ENCODE measurements at places on chromosomes 3 and 15.

- DNase-seq = no peak
- no peaks in the 10 kb centered on the region for H3K4me1 ChIP-seq
- no peaks in the 10 kb centered on the region for H3K27me3 ChIP-seq
Measured at GRCh38 chr3:123843668-123844067, 40.5 kb downstream of the MYLK start.

DNA sequence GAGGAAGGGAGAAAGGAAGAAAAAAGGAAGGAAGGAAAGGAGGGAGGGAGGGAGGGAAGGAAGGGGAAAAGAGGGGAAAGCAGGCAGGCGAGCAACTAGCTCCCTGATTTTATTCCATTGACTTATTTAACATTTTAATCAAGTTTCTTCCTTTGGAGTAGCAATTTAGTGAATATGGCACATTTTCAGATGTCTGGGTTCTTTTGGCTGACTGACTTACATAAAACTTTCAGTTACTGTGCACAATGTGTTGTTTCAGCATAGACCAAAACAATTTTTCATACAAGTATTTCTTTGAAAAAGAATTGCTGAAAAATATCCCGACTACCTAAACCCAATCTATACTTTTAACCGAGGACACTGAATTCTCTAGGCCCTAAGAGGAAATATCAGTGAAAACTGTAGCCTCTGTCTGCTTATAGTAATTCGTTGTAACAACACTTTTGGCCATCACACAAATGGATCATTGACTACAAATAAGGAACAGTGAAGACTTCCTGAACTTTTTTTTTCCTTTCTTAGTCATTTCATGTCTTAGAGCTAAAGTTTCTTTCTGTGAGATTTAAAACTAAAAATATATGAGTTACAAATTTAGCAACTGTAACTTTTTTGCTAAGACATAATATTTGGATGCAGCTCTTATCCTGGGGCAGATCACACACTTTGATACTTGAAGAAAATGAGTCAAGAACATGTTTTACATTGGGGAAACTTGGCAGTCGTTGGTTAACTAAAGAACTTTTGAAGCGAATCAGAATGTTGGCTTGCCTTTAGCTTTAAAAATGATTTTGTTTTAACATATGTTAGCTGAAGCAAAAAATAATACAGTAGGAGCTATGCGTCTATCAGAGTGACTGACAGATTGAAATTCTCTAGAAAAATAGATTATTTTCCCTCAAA lies 79.6 kb downstream of the SOX2 start:
- DNase-seq = no peak
- no peak overlapping the region for H3K4me3 ChIP-seq

DNA sequence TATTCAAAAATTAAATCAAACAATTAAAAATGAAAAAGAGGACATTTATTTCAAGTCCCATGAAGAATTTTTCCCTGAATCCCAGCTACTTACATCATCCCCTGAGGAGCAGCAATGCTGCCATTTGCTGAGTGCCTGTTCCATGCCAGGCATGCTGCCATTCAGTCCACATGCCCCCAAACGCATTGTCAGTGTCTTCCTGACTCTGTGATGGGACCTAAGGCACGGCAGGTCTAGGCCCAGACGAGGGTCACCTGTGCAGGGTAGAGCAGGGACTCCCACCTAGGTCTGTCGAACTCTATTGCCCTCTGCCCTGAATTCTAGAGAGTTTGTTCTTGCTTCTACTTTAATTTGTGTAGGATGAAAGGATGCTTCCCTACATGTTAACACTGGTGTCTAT lies 7.0 kb downstream of the PSTPIP1 start:
- no peaks in the 10 kb centered on the region for H3K36me3 ChIP-seq
- H3K4me1 ChIP-seq = peaks cover 92% of the 10 kb centered on the region

GRCh38 chr15:37885651-37886050 lies 48.8 kb upstream of the TMCO5A start:
- H3K27ac ChIP-seq = no peak overlapping the region
- H3K36me3 ChIP-seq = no peaks in the 10 kb centered on the region
- DNase-seq = no peak
- H3K27me3 ChIP-seq = no peaks in the 10 kb centered on the region
- H3K4me3 ChIP-seq = no peak overlapping the region
- H3K4me1 ChIP-seq = no peaks in the 10 kb centered on the region

DNA sequence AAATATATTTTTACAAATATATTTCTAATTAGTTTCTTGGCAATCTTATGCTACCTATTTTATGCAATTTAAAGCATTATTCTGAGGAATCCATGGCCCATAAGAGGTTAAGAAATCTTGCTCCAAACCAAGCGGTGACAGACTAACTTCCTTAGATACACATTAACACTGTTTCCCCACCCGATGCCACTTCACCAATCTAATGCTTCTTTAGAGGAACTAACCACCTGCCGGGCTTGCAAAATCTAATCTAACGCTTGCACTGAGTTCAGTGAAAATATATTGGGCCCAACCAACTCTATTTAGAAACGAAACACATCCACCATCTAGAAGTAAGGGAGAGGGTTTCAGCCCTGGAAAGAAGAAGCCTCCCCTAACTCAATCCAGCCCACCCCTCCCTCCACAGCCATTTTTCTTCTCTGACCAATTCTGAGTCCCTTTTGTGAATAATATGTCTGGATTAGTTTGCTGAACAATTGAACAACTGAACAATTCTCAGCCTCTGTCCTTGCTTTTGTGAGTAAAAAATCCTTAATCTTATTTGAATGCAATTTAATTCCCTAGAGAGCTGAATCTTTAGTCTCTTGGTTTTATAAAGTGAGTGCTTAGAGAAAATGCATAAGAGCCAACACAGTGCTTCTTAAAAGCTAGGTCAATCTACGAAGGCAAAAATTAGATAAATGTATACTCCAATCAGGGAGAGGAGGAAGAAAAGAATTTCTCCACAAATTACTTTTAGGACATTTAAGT lies 150.4 kb upstream of the ADAMTS9 start:
- H3K27me3 ChIP-seq = no peaks in the 10 kb centered on the region
- DNase-seq = no peak
- no peaks in the 10 kb centered on the region for H3K36me3 ChIP-seq

DNA sequence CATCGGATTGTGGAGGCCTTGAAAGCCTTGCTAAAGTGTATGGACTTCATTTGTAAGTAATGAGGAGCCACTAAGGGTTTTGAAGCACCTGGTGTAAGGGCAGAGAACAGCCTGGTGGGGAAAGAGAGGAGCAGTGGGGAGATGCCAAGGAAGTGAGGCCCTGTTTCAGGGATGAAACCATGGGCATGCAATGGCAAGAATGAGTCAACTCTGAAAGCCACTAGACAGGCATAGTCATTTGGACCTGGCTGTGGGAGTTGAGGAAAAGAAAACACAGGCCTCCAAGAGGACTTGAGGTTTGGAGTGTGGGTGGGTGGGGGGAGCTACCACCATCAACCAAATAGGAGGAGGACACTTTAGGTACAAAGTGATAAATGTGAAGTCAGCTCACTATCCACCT lies 7.6 kb downstream of the XCR1 start:
- H3K4me1 ChIP-seq = no peaks in the 10 kb centered on the region
- no peak overlapping the region for H3K27ac ChIP-seq
- no peak for DNase-seq

DNA sequence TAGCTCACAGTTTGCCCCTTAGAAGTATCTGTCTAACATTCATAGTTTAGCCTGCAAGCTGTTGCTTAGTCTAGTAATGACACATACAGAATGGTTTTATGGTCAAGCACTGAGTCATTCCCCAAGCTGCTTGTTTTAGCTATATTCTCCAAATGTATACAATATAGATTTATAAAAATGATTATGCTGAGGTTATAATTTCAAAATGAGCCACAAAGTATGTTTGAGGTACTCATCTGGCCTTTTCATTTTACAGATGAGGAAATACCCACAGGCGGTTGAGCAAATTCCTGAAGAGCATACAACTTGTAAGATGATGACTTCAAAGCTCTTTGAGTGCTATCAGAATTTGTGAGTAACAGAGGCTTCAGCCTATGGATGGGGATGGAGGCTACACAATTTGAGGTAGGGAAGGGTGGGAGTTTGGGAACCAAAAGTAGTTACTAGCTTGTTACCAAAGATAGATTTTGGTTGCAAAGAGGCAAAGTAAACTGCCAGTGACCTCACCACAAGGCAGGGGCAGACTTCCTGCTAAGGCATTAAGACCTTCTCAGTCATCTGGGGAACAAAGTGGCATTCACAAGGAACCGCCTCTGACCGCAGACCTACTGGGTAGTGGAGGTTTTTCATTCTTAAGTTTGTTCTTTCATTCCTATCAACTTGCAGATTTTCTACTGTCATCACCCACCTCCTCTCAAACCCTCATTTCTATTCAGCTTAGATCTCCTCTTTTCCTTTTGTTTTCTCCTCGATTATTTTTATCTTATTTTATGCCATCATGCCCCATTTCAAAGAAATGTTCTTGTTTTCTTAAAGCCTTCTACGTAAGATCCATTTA lies 257.2 kb upstream of the NECTIN3 start:
- no peaks in the 10 kb centered on the region for H3K27me3 ChIP-seq
- H3K4me1 ChIP-seq = no peaks in the 10 kb centered on the region
- no peak overlapping the region for H3K27ac ChIP-seq
- no peak for DNase-seq

DNA sequence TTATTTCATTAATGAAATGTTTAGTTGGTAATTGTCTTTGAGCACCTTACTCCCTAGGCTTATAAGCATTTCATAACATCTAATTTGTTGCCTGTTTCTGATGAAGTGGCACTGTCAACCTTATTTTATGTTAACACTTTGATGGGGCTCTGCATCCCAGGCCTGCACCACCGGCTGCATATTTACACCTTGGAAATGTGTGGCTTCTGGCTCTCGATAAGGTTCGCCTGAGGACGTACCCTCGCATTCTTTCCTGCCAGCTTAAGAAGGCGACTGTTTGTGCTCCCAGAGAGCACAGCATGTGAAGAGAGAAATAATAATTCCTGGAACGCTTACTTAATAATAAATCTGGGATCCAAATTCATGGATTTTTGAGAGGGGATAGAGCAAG lies 763.3 kb upstream of the CFAP20DC start:
- H3K4me1 ChIP-seq = peaks cover 16% of the 10 kb centered on the region
- no peak overlapping the region for H3K4me3 ChIP-seq
- H3K27me3 ChIP-seq = no peaks in the 10 kb centered on the region
- no peaks in the 10 kb centered on the region for H3K36me3 ChIP-seq

GRCh38 chr3:61580982-61581643 lies 19.7 kb downstream of the PTPRG start:
- H3K27ac ChIP-seq = peak overlapping the region; percentile 10
- no peak for DNase-seq
- H3K4me1 ChIP-seq = peaks cover 84% of the 10 kb centered on the region
- H3K36me3 ChIP-seq = no peaks in the 10 kb centered on the region
- H3K27me3 ChIP-seq = no peaks in the 10 kb centered on the region

DNA sequence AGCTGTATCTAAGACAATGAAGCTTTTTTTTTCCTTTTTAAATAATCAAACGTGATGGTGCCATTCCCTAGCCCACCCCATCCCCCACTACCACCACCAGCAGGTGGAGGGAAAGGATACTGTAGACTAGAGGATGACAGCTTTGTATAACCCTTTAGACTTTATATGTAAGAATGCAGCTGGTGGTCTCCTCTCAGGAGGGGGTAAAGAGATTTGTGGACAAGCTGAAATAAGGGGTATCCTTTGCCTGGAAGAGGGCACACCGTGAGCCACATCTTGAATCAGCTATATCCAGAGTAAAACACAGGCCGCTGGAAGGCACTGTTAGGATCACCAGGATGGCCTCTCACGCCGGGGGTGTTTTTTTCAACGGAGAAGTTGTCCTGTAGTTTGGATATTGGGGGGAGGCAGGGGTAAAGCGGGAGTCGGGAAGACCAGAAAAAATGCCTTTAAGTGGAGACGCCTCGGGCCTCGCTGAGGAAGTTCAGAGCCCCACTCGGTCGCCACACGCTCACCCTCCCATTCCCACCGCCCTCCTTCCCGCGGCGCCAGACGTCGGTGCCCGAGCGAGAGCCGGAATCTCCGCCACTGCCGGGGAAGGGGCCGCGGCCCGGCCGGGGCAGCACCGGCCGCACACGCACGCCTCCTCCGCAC lies 986 bp downstream of the KPNA4 start:
- H3K4me3 ChIP-seq = peak overlapping the region; percentile 69
- no peaks in the 10 kb centered on the region for H3K27me3 ChIP-seq
- H3K4me1 ChIP-seq = peaks cover 61% of the 10 kb centered on the region
- DNase-seq = no peak

DNA sequence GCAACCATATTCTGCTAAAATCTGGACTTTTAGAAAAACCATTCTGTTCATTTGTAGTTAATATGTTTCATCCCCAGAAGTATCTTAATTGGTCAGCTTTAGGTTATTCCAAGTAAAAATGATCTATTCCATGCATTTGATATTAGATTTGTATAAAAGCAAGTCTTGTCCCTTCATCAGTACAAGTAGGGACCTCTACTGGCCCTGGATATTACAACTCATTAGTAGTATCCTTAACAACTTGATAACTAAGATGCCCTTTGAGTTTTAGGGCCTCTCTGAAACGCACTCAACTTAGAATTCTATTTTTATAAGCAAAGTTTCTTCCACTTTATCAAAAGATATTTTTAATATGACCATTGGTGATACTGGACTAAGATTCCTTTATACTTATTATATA lies 25.3 kb upstream of the SELENOT start:
- no peaks in the 10 kb centered on the region for H3K4me1 ChIP-seq
- H3K36me3 ChIP-seq = no peaks in the 10 kb centered on the region
- H3K4me3 ChIP-seq = no peak overlapping the region
- no peak overlapping the region for H3K27ac ChIP-seq

DNA sequence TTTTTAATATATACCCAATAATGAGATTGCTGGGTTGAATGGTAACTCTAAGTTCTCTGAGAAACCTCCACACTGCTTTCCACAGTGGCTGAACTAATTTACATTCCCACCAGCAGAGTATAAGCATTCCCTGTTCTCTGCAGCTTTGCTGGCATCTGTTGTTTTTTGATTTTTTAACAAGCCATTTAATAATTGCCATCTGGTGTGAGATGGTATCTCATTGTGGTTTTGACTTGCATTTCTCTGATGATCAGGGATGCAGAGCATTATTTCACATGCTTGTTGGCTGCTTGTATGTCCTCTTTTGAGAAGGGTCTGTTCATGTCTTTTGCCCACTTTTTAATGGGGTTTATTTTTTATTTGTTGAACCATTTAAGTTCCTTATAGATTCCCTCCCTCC lies 75.0 kb upstream of the EPHB3 start:
- H3K27ac ChIP-seq = no peak overlapping the region
- H3K4me3 ChIP-seq = no peak overlapping the region
- DNase-seq = no peak
- H3K4me1 ChIP-seq = no peaks in the 10 kb centered on the region
- no peaks in the 10 kb centered on the region for H3K36me3 ChIP-seq
- peaks cover 31% of the 10 kb centered on the region for H3K27me3 ChIP-seq
